ENCODE measurements at places on chromosomes 4 and X. TPM values are rescaled to one million over a fixed set of nuclear protein-coding genes. Genes with fewer than 3 reads are reported as not detected.

DNA sequence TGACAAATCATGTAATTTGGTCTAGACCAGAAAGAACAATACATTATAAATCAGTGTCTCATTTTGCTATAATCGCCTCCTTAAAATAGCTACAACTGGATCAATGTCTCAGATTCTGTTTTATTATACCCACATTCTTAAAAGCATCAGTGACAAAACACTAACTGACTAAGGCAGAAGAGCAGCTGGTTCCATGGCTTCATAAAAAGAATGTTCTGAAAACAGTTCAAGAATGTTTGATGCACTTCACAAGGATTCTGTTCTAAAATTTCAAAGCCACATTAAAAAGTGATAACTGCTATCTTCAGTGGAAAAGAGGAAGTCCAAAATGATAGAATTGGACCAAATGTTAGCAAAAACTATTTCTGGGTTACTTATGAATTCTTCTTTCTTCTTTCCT is 69.8 kb downstream of the COL25A1 start:
- DNase-seq, result no peak
- H3K27ac ChIP-seq, result no peak overlapping the region
- H3K4me3 ChIP-seq, result no peak overlapping the region
- no peaks in the 10 kb centered on the region for H3K36me3 ChIP-seq

DNA sequence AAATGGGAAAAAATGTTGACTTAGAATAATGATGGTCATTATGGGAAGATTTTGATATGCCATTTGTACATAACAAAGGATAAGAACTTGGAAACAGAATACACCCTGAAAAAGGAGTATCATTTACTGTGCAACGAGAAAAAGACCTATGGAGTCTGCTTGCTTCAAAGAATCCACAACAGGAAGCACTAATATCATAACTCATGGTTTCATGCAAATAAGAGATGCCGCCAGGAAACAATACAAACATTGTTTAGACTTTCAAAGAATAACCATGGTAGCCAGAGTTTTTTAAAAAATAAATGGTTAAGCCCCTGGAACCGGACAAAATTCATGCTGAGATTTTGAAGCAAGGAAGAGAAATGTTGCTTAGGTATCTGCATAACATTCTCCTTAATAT is 139.9 kb upstream of the ETNPPL start:
- H3K4me3 ChIP-seq, result no peak overlapping the region
- H3K27me3 ChIP-seq, result no peaks in the 10 kb centered on the region
- no peaks in the 10 kb centered on the region for H3K36me3 ChIP-seq
- no peak for DNase-seq

DNA sequence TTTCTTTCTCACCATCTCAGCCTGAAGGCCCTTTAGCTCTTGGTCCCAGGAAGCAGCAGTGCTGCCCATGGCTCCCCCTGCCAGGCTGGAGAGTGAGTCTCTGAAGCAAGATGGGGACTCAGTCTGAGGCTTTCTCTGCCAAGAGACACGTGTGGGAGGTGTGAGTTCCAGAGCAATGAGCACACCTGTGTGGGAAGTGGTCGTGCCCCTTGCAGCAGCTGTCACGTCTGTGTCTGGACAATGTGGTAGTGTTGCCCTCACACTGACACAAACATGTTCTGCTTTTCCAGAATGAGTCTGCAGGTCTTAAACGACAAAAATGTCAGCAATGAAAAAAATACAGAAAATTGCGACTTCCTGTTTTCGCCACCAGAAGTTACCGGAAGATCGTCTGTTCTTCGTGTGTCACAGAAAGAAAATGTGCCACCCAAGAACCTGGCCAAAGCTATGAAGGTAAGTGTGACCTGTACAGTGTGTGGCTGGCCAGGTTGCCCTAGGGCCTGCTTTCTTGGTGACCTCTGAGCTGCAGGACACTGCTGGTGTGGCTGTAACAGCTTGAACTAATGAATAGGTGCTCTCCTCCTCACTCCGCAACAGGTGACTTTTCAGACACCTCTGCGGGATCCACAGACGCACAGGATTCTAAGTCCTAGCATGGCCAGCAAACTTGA is 1.9 kb downstream of the TACC3 start:
- H3K36me3 ChIP-seq, result peaks cover 12% of the 10 kb centered on the region
- H3K4me1 ChIP-seq, result peaks cover 67% of the 10 kb centered on the region
- H3K27ac ChIP-seq, result peak overlapping the region; percentile 78
- peak overlapping the region; percentile 82 for H3K4me3 ChIP-seq
- peak; percentile 90 for DNase-seq
- H3K27me3 ChIP-seq, result no peaks in the 10 kb centered on the region

- H3K27me3 ChIP-seq, result no peaks in the 10 kb centered on the region
- H3K36me3 ChIP-seq, result no peaks in the 10 kb centered on the region
- H3K4me1 ChIP-seq, result peaks cover 10% of the 10 kb centered on the region
- no peak for DNase-seq
- no peak overlapping the region for H3K4me3 ChIP-seq
Measured at GRCh38 chr4:141706445-141706844, 70.1 kb downstream of the IL15 start.

GRCh38 chr4:128776794-128777216 is 32.7 kb upstream of the JADE1 start:
- no peak for DNase-seq
- H3K36me3 ChIP-seq, result no peaks in the 10 kb centered on the region
- no peaks in the 10 kb centered on the region for H3K27me3 ChIP-seq
- no peak overlapping the region for H3K27ac ChIP-seq
- no peak overlapping the region for H3K4me3 ChIP-seq

DNA sequence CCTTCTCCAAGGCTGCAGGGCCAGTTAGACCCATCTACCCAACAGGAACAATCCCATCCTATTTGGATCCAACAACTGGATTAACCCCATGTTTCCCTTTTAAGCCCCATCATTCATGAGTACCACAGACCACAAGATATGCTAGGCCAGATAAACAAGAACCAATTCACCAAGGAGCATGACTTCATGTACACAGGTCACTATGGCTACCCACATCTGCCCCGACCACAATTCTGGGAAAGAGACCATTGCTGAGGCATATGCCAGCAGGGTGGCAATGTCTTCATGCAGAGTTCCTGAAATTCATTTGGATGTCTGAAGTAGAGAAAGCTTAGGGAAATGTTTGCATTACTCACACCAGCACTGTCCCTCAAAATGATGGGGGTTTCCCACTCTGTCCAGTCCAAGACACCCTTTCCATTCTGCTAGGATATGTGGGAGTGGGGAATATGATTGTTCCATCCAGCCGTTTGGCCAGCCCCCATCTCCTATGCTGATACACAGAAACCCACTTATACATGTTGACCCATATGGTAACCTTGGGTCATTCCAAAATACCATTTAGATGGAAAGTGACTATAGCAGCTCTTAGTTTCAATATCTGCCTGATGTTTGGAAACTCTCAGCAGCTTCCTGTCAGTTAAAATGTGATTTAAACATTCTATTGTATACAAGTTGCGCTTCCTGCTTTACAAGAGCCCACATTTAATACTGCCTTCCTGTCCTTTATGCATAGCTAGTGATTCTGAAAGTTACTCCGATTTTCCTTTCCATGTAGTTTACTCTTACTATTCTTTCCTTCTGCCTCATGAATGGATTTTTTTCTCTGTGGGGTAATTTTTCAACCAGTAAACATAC is 129.0 kb downstream of the AMMECR1 start:
- no peaks in the 10 kb centered on the region for H3K36me3 ChIP-seq
- DNase-seq, result no peak
- no peak overlapping the region for H3K4me3 ChIP-seq
- H3K27me3 ChIP-seq, result no peaks in the 10 kb centered on the region

DNA sequence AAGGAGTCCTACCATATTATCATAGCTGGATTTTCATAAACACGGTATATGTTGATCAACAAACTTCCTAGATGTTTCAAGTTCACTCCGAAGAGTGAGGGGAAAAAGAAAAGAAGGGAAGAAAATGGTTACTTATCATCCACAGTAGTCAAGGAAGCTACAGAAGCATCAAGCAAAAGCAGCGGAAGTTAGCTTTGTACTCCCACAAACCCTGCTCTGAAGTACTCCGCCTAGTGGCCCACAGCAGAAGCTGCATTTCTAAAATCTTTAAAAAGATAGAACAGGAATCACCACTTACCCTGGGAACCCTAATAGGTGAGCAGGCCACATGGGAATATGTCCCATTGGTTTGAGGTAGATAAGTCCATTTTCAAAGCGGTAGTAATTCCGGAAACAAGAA is 28.5 kb upstream of the FRG1 start:
- no peaks in the 10 kb centered on the region for H3K36me3 ChIP-seq
- H3K4me1 ChIP-seq, result no peaks in the 10 kb centered on the region
- H3K4me3 ChIP-seq, result no peak overlapping the region
- H3K27me3 ChIP-seq, result no peaks in the 10 kb centered on the region
- no peak for DNase-seq
- H3K27ac ChIP-seq, result no peak overlapping the region

DNA sequence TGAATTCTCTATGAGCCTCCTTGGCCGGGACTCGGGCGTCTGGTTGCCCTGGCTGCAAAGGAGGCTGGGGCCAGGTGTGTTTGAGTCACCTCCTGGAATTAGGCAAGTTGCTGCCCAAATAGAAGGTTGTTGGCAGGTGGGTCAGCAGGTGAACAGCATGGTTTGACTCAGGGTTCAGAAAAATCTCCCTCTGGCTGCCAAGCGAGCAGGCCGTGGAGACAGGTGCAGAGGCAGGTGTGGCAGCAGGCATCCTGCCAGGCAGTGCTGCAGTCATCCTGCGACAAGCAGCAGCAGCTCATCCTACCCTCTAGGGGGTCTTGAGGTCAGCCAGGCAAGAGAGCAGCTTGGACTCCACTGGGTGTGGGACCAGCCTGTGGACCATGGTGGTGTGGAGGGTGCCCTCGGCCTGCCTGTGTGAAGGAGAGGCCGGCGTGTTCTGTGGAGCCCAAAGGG is 8.2 kb downstream of the MSANTD1 start:
- no peaks in the 10 kb centered on the region for H3K4me1 ChIP-seq
- peaks cover 33% of the 10 kb centered on the region for H3K36me3 ChIP-seq
- no peak overlapping the region for H3K4me3 ChIP-seq
- DNase-seq, result no peak
- H3K27me3 ChIP-seq, result no peaks in the 10 kb centered on the region

DNA sequence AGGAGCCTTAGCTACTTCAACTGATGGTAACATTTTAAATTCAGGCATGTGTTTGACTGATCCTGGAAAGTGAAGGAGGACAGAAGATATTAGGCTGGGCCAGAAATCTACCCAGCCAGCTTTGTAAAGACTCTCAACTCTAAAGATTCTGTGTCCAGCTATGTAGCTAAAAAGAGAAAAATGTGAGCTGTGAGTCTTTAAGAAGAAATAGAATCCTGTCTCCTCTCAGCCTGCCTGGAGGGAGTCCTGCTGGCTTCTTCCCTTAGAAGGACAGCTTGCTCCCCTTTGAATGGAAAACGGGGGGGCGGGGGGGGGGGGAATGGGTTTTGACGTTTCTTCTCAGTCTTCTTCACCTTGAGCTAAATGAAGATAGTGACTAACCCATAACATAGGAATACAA is 54.3 kb upstream of the INTU start:
- DNase-seq, result no peak
- H3K36me3 ChIP-seq, result no peaks in the 10 kb centered on the region
- H3K4me1 ChIP-seq, result no peaks in the 10 kb centered on the region
- no peak overlapping the region for H3K27ac ChIP-seq
- H3K4me3 ChIP-seq, result no peak overlapping the region

GRCh38 chr4:163606896-163607691 is 112.6 kb downstream of the TMA16 start:
- peaks cover 39% of the 10 kb centered on the region for H3K4me1 ChIP-seq
- no peak for DNase-seq
- no peak overlapping the region for H3K27ac ChIP-seq
- peak overlapping the region; percentile 50 for H3K4me3 ChIP-seq

- DNase-seq, result no peak
- H3K4me3 ChIP-seq, result no peak overlapping the region
- no peaks in the 10 kb centered on the region for H3K27me3 ChIP-seq
- peaks cover 17% of the 10 kb centered on the region for H3K36me3 ChIP-seq
- no peaks in the 10 kb centered on the region for H3K4me1 ChIP-seq
Measured at GRCh38 chr4:150395872-150396271, 186.1 kb upstream of the MAB21L2 start.

DNA sequence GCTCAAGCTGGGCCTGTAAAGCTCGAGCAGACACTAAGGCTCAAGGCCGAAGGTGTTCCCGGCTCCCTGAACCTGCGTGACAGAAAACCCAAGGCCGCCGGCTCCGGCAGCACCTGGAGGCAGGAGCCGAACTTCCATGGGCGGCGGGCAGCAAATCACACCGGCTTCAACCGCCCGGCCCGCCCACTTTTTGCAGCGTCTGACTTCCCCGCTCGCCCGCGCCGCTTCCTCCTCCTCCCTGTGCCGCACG is 940 bp upstream of the NSD2 start:
- peaks cover 4% of the 10 kb centered on the region for H3K27me3 ChIP-seq
- no peaks in the 10 kb centered on the region for H3K36me3 ChIP-seq
- H3K4me3 ChIP-seq, result peak overlapping the region; percentile 68

- H3K27ac ChIP-seq, result no peak overlapping the region
- no peaks in the 10 kb centered on the region for H3K27me3 ChIP-seq
- H3K4me1 ChIP-seq, result no peaks in the 10 kb centered on the region
- no peaks in the 10 kb centered on the region for H3K36me3 ChIP-seq
Measured at GRCh38 chr4:54414545-54414944, 185.5 kb downstream of the PDGFRA start.

DNA sequence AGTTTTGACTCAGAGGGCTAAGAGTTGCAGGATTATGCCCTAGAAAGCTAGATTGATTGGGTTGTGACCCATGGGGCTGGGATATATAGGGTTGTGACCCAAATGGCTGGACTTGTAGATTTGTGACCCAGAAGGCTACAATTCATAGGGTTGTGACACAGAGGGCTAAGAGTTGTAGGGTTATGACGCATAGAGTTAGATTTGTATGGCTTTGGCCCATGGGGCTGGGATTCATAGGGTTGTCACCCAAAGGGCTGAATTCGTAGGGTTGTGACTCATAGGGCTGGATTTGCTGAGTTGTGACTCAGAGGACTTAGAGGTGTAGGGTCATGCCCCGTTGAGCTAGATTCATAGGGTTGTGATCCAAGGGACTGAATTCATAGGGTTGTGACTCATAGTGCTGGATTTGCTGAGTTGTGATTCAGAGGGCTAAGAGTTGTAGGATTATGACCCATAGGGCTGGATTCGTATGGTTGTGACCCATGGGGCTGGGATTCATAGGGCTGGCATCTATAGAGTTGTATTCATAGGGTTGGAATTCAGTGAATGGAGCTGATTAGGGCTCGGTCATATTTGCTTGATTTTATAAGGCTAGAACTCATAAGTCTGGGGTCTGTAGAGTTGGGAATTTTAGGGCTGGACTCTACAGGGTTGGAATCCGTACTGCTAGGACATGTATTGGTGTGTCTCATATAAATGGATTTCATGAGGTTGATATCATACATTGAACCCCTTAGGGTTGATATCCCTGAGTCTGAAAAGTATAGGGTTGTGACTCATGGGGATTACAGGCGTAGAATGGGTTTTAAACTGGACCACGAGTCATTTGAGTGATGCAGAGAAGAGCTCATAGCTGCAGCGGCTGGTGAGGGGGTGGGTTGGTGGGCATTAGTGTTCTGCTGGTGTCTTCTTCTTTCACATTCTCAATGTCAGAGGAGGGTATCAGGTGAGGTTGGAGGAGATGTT is 125.7 kb downstream of the CRLF2 start:
- H3K4me1 ChIP-seq, result no peaks in the 10 kb centered on the region
- H3K27ac ChIP-seq, result no peak overlapping the region
- no peak overlapping the region for H3K4me3 ChIP-seq

The SLC38A5 gene
- total RNA-seq, result 19.2 TPM

The DACH2 gene
- not detected for total RNA-seq

The GC gene
- total RNA-seq, result not detected

The DRD5 gene
- total RNA-seq, result not detected

The SCFD2 gene
- 35.2 TPM for total RNA-seq

The HELT gene
- not detected for total RNA-seq

The CYSLTR1 gene
- 18.8 TPM for total RNA-seq

The CXCL11 gene
- total RNA-seq, result 1.1 TPM

The COX7B2 gene
- total RNA-seq, result not detected

The MUC7 gene
- not detected for total RNA-seq
